Endodermal cell (in vitro differentiated cells): ENCODE measurements at places on chromosomes 2 and 18. TPM values are rescaled to one million over a fixed set of nuclear protein-coding genes. Genes with fewer than 3 reads are reported as not detected.

DNA sequence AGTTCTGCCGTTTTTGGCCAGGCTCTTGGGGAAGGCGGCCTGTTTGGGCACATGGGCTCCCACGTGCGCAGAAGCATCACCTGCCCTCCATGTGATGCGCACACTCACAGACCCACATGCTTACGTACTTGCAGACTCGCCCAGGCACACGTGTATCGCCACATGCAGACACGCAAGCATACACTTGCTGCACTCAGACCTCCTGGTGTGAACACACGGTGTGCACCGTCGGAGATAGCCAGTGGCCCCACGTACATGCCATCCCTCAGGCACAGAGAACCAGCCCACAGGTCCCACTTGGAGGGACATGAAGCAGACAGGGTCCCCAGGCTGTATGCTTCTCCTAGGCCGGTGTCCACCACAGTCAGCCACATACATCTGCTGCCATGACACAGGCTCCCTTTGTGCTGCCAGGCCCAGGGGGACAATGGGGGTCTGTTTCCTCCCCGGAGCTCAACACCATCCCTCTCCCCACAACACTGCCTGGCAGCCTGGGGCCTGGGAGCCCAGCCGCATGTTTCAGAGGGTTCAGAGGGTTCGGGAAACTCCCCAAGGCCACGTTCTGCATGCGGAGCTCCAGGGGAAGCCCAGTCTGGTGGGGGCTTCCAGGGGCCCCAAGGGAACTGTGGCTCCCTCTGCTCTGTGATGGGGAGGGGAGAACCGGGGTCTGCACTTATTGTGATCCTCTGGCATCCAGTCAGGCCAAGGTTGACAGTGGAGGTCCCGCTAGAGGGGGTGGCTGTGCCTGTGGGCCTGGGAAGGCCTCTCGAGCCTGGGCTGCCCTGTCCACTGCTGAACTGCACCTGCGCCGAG lies 208.1 kb upstream of the HAAO start:
- DNase-seq, result peak; percentile 31
- H3K27ac ChIP-seq, result peak overlapping the region; percentile 32
- H3K27me3 ChIP-seq, result no peaks in the 10 kb centered on the region

DNA sequence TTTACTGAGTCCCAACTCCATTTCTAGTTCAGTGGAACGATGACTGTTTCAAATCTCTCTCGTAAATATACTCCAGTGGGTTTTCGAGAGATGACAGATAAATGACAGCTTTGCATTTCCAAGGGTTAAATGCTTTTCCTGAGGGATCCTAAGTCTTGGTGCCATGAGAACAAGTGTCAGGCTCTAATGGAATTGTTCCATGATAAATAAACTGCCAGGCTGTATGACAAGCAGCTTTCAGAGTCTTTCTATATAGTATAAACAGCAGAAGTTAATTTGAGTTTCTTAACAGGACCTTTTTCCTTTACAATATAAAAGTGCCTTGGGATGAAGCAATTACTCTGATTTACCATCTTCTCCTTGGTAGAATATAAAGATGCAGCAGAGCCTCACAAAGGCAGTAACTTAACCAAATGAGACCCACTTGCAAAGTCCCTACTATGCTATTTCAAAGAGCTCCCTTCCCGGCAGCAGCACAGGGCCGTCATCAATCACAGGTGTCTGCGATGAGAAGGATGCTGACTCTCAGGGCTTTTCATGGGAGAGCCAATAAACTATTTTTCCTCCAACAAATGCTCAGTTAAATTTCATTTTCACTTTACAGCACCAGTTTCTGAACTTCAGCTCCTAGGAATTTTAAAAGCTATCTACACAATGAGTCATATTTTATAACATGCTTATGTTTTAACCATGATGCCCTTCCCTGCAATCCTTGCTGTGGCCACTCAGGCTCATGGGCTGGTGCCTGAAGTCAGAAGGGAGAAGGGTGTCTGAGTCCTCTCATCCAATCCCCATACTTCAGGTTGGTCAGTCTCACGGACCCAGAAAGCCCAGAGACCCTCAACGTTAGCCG lies 123.8 kb downstream of the AFF3 start:
- H3K36me3 ChIP-seq, result no peaks in the 10 kb centered on the region
- peak overlapping the region; percentile 64 for H3K27ac ChIP-seq

DNA sequence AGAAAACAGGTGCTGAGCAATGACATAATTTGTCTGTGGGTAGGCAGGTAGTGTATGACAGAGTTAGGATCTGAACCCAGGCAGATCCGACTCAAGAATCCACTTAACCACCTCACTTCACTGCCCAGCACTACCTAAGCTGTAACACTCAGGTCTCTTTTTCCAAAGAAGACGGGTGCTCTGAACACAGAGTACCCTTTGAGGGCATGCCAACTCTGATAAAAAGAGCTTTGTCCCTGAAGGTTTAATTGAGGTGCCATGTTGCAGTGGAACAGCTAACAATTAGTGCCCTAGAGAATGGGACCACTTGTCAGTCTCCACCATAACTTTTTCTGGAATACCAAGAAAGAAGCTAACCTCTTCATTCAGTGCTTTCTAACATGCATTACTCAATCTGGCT lies 11.3 kb downstream of the ABHD3 start:
- no peaks in the 10 kb centered on the region for H3K4me1 ChIP-seq
- H3K27me3 ChIP-seq, result no peaks in the 10 kb centered on the region
- no peak for DNase-seq
- H3K36me3 ChIP-seq, result peaks cover 52% of the 10 kb centered on the region

The C2orf66 gene
- total RNA-seq, result 0.15 and 0.18 TPM in 2 replicates

The UGT1A8 gene
- not detected in 3 replicates for total RNA-seq

- DNase-seq, result no peak
- H3K4me1 ChIP-seq, result no peaks in the 10 kb centered on the region
- no peak overlapping the region for H3K27ac ChIP-seq
- H3K36me3 ChIP-seq, result no peaks in the 10 kb centered on the region
- no peak overlapping the region for H3K4me3 ChIP-seq
- no peaks in the 10 kb centered on the region for H3K27me3 ChIP-seq
These were observed 21.5 kb upstream of the TXNL4A start for GRCh38 chr18:80009661-80010550.

- H3K36me3 ChIP-seq, result no peaks in the 10 kb centered on the region
- DNase-seq, result no peak
- H3K27ac ChIP-seq, result no peak overlapping the region
- no peaks in the 10 kb centered on the region for H3K4me1 ChIP-seq
- H3K27me3 ChIP-seq, result no peaks in the 10 kb centered on the region
- no peak overlapping the region for H3K4me3 ChIP-seq
These were observed 47.3 kb upstream of the NDUFV2 start for GRCh38 chr18:9055185-9055584.

The FRZB gene
- total RNA-seq, result 52.1 and 54.8 TPM in 2 replicates

- H3K4me3 ChIP-seq, result no peak overlapping the region
- no peaks in the 10 kb centered on the region for H3K36me3 ChIP-seq
- H3K27me3 ChIP-seq, result no peaks in the 10 kb centered on the region
- peak; percentile 85 for DNase-seq
- no peak overlapping the region for H3K27ac ChIP-seq
These were observed 24.4 kb upstream of the GPR39 start for GRCh38 chr2:132392221-132392620.

DNA sequence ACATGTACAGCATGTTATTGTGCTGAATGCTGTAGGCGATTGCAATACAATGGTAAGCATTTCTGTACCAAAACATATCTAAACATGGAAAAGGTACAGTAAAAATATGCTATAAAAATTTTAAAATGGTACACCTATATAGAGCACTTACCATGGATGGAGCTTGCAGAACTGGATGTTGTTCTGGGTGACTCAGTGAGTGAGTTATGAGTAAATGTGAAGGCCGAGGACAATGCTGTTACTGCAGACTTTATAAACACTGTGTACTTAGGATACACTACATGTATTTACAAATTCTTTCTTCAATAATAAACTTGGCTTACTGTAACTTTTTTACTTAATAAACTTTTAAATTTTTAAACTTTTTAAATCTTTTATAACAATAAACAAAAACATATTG lies 473.4 kb upstream of the UBE2E3 start:
- no peak overlapping the region for H3K27ac ChIP-seq
- no peak overlapping the region for H3K4me3 ChIP-seq
- H3K27me3 ChIP-seq, result no peaks in the 10 kb centered on the region
- no peaks in the 10 kb centered on the region for H3K4me1 ChIP-seq

The CCDC121 gene
- total RNA-seq, result 4.9 to 5.3 TPM (median 5.2 TPM) in 3 replicates

The LRRC30 gene
- total RNA-seq, result not detected in 2 replicates

DNA sequence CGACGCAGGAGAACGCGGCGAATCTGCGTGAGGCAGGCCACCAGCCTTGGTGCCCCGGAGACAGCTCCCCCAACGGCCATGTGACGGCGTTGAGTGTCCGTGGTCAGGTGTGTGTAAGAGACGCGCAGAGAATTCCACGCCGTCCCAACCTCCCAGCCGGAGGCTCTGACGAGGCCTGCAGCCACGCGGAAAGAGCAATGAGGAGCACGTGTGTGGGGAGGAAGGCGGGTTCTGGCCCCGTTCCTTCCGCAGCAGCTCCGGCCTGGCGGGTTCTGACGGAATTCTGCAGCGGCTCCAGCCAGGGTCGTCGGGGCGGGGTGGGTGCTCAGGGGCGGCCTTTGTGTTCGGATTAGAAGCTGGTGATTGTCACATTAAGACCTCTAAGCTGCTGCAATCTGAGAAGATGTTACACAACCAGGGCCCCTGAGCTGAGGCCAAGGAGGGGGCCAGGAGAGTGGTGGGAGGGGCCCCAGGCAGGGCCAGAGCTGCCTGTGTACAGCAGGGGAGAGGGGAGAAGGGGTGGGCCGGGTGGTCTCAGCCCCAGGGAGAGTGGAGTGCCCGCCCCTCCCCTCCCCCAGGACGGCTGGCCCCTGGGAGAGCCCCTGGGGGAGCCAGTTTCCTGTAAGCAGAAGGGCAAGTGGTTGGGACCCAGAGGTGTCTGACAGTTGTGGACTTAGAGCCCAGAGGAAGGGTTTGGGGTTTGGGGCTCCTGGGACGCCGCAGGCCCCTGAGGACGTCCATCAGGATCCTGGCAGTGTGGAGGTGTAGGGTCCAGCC lies 5.1 kb upstream of the GAL3ST2 start:
- DNase-seq, result peak; percentile 75
- H3K27me3 ChIP-seq, result no peaks in the 10 kb centered on the region
- no peak overlapping the region for H3K4me3 ChIP-seq
- H3K27ac ChIP-seq, result peak overlapping the region; percentile 44
- no peaks in the 10 kb centered on the region for H3K36me3 ChIP-seq
- peaks cover 5% of the 10 kb centered on the region for H3K4me1 ChIP-seq

DNA sequence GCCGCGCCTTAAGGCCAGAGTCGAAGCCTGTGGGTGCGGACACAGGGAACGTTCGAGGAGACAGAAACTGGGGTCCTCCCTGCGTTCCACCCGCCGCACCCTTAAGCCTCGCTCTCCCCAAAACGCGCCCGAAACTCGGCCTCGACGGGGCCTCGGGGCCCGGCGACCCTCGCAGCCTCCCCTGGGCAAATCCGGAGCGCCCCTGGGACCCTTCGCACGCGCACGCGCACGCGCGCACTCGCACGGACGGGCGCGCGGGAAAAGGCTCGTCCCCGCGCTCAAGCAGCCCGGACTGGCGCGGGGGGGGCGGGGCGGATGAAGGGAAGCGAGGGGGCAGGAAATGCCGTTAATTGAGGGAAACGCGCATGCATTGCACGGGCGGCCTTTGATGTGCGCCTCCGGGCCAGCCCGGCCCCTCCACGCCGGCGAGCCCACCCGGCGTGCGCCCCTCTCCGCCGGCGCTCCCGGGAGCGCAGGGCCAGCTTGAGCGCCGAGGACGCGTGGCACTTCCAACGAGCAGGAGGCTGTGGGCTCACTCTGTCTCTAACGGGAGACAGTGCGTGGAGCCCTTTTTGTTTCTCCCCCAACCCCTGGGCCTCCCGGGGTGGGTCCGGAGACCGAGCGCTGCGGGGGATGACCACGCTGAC lies 5.4 kb upstream of the SALL3 start:
- peaks cover 89% of the 10 kb centered on the region for H3K27me3 ChIP-seq
- H3K4me1 ChIP-seq, result no peaks in the 10 kb centered on the region
- no peak overlapping the region for H3K27ac ChIP-seq
- no peaks in the 10 kb centered on the region for H3K36me3 ChIP-seq

DNA sequence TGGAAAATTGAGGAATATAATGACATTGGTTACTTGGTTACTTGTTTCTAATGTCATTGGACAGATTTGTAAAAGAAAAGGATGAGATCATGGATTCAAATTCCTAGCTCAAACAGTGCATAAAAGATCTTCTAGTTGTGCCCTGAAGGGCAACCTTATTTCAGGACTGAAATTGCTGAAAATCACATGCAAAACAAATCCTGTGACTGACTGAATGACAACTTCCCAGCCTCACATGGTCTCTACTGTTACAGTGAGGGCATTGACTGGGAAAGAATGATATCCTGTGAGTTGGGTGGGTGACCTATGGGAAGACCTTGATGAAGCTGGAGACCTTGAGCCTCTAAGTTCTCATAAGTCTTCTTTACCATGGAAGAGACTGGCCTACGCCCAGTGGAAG lies 90.4 kb upstream of the HAAO start:
- DNase-seq, result no peak
- no peak overlapping the region for H3K4me3 ChIP-seq
- no peaks in the 10 kb centered on the region for H3K27me3 ChIP-seq
- no peaks in the 10 kb centered on the region for H3K4me1 ChIP-seq
- H3K36me3 ChIP-seq, result no peaks in the 10 kb centered on the region

DNA sequence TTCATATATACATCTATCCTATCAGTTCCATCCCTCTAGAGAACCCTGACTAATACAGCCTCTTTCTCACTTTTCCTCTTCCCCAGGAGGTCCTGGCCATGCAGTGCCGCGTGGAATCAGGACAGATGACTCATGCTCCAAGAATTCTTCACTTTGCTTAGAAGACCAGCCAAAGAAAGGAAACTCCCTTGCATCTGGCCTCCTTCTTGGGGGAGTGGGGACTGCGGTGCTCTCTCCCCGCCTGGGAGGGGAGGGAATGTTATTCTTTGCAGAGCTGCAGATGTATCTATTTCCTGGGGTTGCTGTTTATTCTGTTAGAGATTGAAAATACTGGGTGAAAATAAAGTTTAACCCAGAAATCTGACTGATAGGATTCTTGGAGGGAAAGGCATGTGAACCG lies 111.5 kb upstream of the SH3BP4 start:
- peak overlapping the region; percentile 12 for H3K27ac ChIP-seq
- H3K4me3 ChIP-seq, result no peak overlapping the region
- H3K27me3 ChIP-seq, result no peaks in the 10 kb centered on the region
- H3K36me3 ChIP-seq, result no peaks in the 10 kb centered on the region
- H3K4me1 ChIP-seq, result no peaks in the 10 kb centered on the region
- DNase-seq, result peak; percentile 86

The MAL gene
- total RNA-seq, result not detected in 3 replicates

The PKDCC gene
- total RNA-seq, result 85.3 and 86.8 TPM in 2 replicates

The WNT10A gene
- total RNA-seq, result not detected in 3 replicates

- H3K27me3 ChIP-seq, result peaks cover 11% of the 10 kb centered on the region
- H3K4me3 ChIP-seq, result no peak overlapping the region
- peaks cover under 1% of the 10 kb centered on the region for H3K4me1 ChIP-seq
- H3K36me3 ChIP-seq, result no peaks in the 10 kb centered on the region
- no peak overlapping the region for H3K27ac ChIP-seq
These were observed 9.7 kb upstream of the ECEL1 start for GRCh38 chr2:232497348-232497747.

The SLC5A7 gene
- not detected in 2 replicates for total RNA-seq

DNA sequence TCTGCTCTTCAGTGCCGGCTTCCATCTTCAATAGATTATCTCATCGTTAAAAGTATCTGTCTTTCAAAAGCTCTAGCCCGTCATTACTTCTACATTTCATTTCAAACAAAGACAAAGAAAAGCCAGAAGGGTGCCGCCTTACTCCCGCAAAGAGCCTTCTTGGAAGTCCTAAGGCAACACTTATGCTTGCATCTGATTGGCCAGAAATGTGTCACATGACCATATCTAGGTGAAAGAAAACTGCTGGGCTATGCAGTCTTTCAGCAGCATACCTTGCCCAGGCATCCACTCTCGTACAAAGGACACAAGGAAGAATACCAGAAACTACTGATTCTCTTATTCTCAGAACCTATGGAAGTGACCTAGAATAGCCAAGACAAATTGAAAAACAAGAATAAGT lies 217.1 kb upstream of the SLC35G4 start:
- no peak overlapping the region for H3K4me3 ChIP-seq
- H3K4me1 ChIP-seq, result peaks cover 3% of the 10 kb centered on the region
- no peaks in the 10 kb centered on the region for H3K36me3 ChIP-seq
- H3K27me3 ChIP-seq, result no peaks in the 10 kb centered on the region
- peak; percentile 66 for DNase-seq
